ENCODE measurements at places on chromosomes 4 and X.

DNA sequence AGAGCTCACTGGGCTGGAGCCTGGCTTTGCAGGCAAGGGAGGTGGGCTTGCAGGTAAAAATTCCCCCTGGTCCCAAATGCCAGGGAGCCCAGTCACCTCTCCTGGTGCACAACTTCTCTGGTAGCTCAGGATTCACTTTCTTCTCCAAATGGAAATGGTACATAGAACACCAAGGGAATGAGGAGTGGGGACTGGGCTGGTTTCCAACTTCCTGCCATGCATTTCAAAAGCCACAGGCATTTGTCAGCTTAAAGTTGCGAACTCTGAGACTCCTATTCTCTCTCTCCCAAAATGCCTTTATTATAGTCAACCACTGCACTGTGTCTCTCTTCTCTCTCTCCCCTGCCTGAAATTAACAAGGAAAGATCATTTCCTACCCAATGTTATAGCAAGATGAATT is 177.3 kb downstream of the GRIA3 start:
- no peak for DNase-seq

DNA sequence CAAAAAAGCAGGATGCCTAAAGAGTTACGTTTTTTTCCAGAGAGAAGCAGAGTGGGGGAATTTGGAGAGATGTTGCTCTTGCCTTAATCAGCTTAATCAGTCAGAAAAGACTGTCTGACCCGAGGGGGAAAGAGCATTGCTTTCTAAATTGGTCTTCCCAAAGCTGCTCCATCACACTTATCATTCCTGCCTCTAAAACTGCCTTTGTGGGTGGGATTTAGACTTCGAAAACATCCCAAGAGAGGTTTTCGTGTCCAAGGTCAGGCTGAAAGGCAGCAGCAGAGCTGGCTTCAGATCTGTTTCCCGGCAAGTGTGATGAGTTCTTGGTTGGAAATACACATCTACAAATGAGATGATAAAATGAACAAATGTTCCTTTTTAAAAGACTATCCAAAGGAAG is 155.2 kb downstream of the SH2D1A start:
- no peak for DNase-seq

GRCh38 chr4:79217025-79217424 is 108.8 kb downstream of the NAA11 start:
- no peak for DNase-seq

DNA sequence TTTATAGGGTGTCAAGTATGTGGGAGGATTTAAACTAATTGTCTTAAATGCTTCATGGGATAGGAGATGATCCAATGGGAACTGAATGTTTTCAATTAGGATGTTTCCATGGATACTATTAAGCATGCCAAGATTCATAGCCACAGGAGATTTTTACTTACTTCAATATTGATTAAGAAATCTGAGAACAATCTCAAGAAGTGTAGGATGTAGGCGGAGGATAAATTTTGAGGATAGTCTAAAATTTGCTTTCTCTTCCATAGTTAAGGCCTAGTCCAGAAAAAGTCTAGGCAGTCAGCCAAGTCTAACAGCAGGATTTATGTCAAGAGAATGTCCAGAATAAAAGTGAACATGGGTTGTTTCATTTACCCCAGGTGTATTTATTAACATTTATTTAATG is 32.8 kb downstream of the REPS2 start:
- no peak for DNase-seq

- no peak for DNase-seq
Measured at GRCh38 chrX:27522500-27522899, 59.4 kb upstream of the PPP4R3C start.

DNA sequence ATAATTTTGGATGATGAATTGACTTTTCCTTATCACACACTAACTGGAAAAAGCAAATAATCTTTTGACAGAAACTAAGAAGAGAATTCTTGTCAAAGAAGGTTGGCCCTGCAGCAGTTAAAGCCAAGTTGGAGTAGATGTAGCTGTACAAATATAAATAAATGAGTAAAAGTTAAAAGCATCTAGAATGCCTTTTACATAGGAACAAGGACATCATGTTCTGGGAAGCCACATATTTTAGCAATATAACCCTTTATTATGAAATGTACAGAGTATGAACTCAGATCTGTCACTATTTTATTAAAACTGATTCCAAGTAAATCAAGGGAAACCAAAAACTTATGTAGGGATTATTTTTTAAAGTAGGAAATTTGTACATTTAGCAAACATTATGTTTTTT is 269.4 kb upstream of the FAT4 start:
- DNase-seq = no peak

GRCh38 chrX:29487214-29487613 is 728.1 kb upstream of the MAGEB2 start:
- no peak for DNase-seq

DNA sequence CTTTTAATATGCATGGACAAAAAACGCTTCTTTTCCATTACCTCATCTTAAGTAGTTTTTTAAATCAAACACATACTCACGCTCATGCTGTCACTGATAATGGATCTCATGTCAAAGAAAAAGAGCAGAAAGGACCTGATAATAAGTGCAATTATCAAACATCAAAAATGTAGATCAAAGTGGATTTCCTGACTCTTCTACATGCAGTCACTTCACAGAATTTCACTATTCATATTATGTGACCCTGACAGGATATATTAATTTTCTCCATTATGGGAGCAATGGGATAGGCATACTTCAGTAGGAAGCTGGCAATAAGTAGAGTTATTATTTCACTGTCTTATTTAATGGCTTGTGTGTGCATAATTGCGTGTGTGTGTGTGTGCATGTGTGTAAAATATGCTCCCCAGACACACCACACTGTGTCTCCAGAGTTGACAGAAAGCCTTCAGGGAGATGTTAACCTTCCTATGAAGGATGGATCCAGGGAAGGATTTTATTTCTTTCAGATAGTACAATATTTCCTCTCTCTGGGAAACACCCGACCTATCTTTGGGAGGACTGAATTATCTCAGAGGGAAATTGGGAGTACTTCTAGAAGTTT is 445.2 kb downstream of the SH2D1A start:
- no peak for DNase-seq

GRCh38 chr4:163309466-163309865 is 22.9 kb downstream of the NPY1R start:
- no peak for DNase-seq

DNA sequence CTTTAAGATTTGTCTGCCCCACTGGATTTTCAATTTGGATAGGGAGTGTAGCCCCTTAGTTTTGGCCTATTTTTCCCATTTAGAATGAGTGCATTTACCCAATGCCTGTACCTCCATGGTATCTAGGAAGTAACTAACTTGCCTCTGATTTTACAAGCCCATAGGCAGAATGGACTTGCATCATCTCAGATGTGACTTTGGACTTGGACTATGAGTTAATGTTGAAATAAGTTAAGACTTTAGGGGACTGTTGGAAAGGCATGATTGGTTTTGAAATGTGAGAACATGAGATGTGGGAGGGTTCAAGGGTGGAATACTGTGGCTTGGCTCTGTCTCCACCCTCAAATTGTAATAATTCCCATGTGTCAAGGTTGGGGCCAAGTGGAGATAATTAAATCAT is 2480.2 kb downstream of the PCDH7 start:
- no peak for DNase-seq

DNA sequence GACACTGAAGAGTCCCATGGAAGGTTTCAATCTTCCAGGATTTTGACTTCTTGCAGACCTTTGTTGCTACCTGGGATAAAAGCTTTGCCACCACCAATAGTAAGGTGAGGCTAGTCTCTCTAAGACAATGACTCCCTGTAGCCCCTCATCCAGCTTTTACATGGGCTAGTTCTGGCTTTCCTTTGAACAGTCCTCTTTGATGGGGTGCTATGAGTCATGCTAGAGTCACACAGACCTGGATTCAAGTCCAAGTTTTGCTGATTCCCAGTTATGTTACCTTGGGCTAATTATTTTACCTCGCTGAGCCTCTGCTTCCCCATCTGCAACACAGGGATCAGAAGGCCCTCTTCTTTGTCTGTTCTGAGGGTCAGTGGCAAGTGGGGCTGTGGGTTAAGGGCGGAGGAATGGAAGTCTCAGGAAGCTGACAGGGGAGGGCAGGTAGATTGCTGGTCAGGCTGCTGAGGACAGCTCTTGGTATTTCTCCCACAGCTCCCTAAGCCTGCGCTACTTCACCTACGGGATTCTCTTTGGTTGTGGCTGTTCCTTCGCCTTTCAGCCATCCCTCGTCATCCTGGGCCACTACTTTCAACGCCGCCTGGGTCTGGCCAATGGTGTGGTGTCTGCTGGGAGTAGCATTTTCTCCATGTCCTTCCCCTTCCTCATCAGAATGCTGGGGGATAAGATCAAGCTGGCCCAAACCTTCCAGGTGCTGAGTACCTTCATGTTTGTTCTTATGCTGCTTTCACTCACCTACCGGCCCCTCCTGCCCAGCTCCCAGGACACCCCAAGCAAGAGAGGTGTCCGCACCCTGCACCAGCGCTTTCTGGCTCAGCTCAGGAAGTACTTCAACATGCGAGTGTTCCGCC is 90.3 kb downstream of the RLIM start:
- no peak for DNase-seq

- DNase-seq = no peak
Measured at GRCh38 chr4:3637326-3638016, 105.2 kb upstream of the LRPAP1 start.

DNA sequence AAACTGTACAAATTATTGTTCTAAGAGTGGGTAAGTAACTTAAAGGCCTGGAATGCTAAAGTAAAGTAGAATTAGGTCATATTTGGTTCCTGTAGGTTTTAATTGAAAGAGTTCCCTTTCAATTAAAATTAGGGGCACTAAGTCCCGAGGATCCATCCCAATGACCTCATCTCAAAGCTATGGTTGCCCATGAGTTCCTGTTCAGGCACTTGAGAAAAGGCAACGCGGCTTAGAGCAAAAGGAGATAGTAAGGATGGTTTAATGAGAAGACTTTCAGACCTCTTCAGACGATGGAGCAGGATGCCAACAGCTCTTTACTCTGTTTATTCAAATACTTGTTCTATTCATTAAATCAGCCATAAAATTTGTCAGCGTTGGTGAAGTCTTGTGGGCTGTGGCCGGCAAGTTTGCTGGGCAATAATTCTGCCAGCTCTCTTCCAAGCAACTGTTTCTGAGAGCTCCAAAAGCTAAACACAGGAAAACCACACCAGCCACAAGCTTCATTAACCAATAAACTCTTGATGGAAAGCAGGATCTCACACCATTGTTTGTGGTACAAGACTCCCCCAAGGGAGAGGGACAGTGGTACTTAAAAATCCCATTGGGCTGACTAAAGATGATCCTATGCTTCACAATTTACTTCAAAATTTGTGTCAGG is 167.4 kb downstream of the COL4A6 start:
- DNase-seq = no peak

DNA sequence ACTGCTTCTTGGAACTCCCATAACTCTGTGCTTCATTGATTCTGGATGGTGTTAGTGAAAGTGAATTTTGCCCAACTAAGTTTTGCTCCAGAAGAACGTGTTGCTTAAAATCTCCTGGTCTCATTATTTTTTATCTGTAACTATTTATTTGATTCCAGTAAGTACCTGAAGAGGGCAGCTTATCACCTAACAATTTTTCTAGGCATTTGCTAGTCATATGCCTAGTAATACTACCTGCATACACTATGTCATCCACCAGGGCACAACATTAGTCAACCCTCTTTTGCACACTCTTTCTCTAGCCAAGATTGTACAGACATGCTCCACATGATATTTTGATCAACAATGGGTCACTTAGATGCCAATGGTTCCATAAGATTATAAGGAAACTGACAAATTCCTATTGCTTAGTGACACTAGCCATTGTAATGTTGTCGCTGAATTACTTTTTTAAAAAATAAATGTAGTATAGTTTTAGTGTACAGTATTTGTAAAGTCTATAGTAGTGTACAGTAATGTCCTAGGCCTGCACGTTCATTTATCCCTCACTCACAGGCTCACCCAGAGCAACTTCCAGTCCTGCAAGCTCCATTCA is 499.9 kb upstream of the AADAT start:
- peak; percentile 60 for DNase-seq

- DNase-seq = no peak
Measured at GRCh38 chr4:77123411-77123810, 33.6 kb upstream of the CCNG2 start.

- DNase-seq = no peak
Measured at GRCh38 chr4:69875576-69875975, 15.6 kb upstream of the SULT1E1 start.

GRCh38 chrX:97070346-97070745 is 186.6 kb downstream of the RPA4 start:
- DNase-seq = no peak

DNA sequence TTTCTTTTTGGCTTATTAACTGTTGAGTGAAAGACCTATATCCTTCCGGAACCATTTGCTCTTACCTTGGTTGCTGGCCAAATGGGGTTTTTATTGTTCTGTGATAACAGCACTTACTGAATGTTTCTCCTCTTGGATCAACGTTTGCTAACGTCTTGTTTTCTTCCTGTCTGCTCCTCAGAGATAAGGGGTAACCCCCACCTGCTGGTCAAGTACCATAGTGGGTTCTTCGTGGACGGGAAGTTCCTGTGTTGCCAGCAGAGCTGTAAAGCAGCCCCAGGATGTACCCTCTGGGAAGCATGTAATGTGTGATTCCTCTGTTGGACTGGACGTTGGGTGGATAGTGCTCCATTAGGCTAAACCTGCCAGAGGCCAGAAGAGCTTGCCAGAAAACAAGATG is 15.3 kb downstream of the BMX start:
- DNase-seq = no peak

DNA sequence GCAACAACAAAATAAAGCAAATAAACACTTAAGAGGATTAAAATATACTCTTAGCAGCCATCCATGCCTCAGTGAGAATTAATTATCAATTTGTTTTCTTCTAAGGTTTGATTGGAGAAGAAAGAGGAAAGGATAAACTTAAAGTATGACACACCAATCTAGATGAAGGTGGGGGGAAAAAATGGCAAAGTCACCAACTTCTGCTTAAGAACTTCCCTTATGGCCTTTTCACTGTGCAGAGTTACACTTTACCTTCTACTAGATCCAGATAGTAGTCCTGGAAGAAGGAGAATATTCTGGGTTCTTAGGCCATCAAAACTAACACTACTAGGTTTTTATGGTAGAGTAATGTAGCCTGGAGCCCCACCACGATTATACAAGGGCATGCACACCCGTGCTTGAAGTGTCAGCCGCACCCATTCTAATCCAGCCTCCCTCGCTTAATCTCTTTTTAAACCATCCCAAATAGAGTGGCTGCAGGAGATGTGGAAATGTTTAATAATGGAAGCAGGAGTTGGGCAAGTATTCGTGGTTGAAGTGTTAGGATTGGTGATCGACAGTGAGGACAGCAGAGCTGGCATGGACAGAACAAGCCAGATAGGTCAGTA is 14.1 kb downstream of the ENPEP start:
- DNase-seq = no peak

- no peak for DNase-seq
Measured at GRCh38 chr4:114036426-114036825, 57.0 kb upstream of the ARSJ start.

DNA sequence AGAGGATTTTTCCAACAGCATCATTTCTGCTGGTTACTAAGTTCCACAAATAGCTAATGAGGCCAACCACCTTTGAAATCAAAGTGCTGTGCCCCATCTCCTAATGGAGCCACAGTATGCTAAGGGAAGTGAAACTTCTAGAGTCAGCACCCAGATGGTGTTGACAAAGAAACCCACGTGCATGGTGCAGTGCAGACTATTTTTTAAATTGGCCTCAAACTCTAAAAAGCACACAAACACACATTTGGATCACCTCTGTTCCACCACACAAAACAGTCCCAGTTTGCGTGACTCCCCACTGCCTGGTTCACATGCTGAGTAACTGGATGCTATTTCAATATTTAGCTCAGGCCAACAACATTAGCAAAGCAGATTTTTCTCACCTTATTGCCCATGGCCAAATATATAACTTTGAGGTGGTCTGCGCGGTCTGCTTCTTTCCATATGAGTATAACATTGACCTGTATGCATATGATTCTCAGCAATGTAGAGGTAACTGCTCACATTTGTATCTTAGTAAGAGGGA is 69.9 kb downstream of the AMELX start:
- no peak for DNase-seq

Data from SK-MEL-5 (cell line).